ENCODE measurements at places on chromosomes 2 and 18. TPM values are rescaled to one million over a fixed set of nuclear protein-coding genes. Genes with fewer than 3 reads are reported as not detected.

TMEM198 gene
- 0.93 TPM for total RNA-seq

COL4A3 gene
- not detected for total RNA-seq

ORC2 gene
- 9.2 TPM for total RNA-seq

MZT2A gene
- total RNA-seq: 359 TPM

WNT6 gene
- not detected for total RNA-seq

Data from airway epithelial cell (primary cell).